NCI-H1694 treated with DMSO at 0.1 percent for 48 hours (cell line): ENCODE measurements at places on chromosomes 3 and 15.

DNA sequence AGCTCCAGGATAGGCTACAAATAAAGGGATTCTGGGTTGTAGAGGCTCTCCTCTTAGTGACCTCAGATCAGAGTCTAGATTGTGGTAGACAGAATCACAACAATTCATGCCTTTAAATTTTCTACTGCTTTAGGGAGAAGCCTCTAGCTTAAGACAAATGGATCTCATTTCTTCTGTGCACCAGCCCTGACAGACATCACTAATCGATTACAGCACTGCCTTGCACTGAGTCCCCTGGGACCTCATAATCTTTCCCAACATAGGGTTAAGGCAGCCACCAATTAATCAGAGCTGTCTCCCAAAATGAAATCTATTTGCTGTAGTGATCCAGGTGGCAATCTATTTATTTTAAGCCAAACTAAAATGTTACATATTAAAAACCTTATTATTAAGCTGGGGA is 436.5 kb upstream of the WNT5A start:
- DNase-seq, result no peak

DNA sequence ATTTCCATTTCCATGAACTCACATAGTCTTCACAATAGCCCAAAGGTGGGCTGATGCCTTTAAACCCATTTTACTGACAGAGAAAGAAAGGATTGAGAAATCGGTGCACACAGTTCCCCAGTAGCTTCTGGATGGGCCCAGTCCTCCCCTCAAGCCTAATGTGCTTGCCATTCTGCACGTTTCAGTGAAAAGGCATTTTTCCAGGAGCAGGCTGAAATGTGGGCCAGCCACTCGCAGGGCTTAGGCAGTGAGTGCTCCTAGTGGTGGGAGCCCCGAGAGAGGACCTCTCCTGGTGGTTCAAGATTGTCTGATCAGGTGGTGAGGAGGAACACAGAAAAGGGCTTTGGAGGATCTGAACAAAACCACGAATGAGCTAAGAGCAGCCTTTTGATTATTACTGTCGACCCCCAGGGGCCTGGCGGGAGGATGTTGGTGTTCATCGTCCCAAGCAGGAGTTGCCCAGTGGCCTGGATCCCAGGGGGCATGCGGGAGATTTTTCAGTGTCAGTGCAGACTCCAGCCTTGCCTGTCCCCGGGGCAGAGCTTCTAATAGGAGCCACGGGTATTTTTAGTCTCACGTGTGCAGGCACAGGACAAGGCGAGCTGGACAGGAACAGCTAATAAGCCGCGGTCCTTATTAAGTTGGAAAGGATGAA is 8.7 kb upstream of the KY start:
- DNase-seq, result no peak

GRCh38 chr3:32685543-32686185 is 676 bp downstream of the CNOT10 start:
- no peak for DNase-seq

- no peak for DNase-seq
Observed at GRCh38 chr3:178139116-178139515, 397.1 kb upstream of the KCNMB2 start.
